Activated T-cell treated with anti-CD3 and anti-CD28 coated beads, Interleukin-2, amount 50 U/mL, for 48 hours (primary cell): ENCODE measurements at places on chromosomes 5 and 9.

- no peak for DNase-seq
These were observed 596.0 kb downstream of the SEMA5A start for GRCh38 chr5:8949908-8950307.

DNA sequence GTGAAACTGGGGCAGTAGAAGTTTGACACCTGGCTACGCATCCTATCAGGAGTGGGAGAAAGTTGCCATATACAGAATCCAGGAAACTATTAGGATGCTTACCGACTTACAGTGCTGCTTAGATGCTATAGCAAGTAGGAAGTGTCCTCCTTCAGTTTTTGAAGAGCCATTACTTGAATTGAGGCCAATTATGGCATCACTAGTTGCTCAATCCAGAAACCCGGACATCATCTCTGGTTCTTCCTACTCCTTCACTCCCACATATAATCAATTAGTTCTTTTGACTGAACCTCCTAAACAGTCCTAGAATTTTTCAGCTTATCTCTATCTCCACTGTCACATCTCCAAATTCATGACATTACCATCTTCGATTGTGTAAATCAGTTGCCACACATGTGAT lies 41.8 kb upstream of the UGCG start:
- no peak for DNase-seq

GRCh38 chr9:109467936-109468335 lies 30.2 kb downstream of the PTPN3 start:
- no peak for DNase-seq

GRCh38 chr5:144318460-144318859 lies 147.8 kb downstream of the KCTD16 start:
- DNase-seq = no peak

DNA sequence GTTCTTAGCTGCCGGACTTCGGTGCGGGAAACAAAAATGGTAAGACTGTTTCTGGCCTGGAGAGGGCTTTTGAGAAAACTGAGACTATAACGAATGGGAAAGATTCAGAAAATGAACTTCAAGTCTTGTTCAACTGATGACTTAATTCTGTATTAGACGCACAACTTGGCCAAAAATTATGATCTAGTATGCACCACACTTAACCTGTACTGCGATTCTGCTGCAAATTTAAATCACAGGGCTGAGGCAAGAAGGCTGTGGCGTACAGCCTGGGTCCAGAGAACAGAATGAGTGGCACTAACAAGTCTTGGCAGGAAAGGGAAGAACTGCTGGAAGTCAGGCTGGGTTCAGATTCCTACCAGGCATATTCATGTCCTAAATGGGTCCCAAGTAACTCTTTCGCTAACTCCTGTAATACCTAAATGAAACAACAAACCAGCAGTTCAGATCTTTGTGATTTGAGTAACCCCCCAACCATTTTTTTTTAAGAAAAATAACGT lies 781 bp upstream of the COL23A1 start:
- DNase-seq = no peak

- DNase-seq = no peak
These were observed 33.4 kb downstream of the DDX4 start for GRCh38 chr5:55771175-55771655.

DNA sequence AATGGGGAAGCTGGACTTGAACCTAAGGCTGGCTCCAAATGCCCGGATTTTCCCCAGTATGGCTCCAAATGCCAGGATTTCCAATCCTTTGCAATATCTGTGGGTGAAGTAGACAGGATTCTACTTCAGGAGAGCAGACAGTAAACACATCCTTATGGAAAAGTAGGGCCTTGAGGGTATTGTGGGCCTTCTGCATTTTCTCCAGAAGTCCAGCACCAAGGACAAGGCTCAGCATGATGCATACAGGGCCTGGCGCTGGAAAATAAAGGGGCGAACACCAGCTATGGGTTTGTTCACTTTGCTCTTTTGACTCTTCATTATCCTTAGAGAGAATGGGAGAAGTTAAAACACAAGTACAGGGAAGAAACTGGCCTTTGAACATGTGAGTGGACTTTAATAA lies 347.5 kb downstream of the SEMA5A start:
- no peak for DNase-seq

- DNase-seq = no peak
These were observed 4.7 kb upstream of the TGFBI start for GRCh38 chr5:136023958-136024541.

DNA sequence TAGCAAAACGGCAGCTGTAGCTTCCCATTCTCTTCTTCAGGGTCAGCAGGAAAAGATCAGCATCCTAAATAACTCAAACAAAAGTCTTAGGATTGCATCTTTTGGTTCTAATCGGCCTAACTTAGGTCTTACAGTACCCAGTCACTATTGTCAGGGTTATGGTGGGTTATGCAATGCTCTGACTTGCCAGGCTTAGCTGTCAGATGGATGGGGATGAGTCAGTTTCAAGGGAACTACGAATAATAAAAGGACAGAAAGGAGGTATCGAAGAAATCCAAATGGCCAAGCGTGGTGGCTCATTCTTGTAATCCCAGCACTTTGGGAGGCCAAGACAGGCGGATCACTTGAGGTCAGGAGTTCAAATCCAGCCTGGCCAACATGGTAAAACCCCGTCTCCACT lies 46.5 kb downstream of the PPP1R2B start:
- DNase-seq = no peak

GRCh38 chr9:70285246-70285645 lies 26.5 kb downstream of the SMC5 start:
- no peak for DNase-seq

DNA sequence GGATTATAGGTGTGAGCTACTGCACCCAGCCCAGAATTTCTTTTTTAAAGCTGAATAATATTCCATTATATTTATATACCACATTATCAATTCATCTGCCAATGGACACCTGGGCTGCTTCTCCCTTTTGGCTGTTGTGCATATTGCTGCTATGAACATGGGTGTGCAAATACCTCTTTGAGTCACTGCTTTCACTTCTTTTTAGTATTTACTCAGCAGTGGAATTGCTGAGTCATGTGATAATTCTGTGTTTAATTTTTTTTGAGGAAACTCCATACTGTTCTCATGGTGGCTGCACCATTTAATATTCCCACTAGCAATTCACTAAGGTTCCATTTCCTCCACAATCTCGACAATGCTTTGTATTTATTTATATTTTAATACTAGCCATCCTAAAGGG lies 36.1 kb upstream of the KIF4B start:
- no peak for DNase-seq

DNA sequence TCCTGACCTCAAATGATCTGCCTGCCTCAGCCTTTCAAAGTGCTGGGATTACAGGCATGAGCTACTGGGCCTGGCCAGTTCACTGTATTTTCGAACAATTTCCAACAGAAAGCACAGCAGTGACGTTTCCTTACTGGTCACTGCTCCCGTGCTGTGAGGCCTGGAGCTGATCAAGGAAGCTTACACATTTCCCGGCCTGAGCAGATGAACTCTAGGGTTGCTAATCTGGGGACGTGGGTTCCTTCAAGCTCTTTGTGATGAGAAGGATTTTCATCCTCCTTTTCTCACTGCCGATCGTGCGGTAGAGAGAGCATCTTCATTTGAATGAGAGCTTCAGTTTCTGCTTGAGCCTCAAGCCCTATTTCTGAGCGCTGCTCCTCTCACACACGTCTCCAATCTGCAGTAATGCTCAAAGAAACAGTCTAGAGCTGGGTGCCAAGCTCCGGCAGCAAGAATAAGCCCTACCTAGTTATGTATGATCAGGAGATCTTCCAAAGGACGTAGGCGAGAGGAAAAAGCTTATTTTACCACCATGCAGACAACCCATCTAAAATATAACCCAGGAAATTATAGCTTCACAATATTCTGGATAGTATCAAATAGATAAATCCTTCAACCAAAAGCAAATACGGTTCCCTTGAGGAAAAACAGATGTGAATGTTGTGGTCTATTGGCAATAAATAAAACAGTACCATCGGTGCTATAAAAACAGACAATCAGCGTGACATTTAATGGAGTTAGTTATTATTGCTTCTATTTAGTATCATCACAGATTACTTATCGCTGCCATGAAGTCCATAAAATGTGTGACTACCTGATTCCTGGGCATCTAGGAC lies 7.3 kb upstream of the SPATA24 start:
- no peak for DNase-seq

DNA sequence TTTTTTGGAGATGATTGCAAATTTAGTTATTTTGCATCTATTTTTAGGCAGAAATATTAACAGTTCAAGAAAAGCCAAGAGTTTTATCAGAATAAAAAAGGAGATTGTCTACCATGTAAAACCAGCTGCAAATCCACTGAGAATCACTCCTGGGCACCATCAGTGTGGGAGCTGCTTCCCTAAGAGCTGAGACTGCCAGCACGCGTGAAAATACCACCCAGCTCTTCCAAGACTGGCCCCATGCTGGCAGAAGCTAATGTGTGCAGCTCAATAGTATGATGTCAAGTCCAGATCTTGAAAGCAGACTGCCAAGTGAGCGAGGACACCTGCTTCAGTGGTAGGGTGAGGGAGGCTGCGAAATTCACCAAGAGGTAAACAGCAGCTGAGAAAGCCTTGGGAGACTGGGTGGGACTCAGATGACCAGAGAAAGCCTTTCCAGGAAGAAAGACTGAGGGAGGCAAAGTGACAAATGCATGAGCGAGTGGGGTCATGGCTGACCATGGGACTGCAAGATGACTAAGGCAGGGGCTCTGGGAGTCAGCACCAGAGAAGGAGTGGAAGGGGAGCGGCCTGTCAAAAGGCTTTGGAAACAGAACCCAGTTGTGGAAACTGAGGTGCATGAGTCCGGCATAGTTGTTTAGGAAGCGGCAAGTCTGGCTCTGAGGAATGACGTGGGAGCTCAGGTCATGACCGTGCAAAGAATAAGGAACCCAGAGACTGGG lies 200.9 kb downstream of the GADD45G start:
- no peak for DNase-seq

- DNase-seq = no peak
These were observed 219.3 kb upstream of the GRIN3A start for GRCh38 chr9:101957705-101958104.

DNA sequence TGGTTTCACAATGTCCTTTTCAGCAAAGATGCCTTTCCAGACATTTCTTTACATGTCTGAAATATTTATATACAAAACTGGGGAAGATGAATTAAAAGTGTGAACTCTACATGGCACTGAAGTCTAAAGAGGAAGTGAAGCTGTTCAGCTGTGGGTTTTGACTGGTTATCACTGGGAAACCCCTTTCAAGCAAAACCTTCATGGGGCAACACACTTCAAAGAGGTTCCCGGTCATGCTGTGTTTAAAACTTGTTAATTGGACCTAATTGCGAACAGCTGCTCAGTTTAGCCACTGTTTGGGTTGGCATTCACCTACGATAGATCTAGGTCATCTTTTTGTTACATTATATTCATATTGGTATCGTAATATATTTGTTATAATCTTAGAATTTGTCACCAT lies 20.0 kb upstream of the GDNF start:
- no peak for DNase-seq

DNA sequence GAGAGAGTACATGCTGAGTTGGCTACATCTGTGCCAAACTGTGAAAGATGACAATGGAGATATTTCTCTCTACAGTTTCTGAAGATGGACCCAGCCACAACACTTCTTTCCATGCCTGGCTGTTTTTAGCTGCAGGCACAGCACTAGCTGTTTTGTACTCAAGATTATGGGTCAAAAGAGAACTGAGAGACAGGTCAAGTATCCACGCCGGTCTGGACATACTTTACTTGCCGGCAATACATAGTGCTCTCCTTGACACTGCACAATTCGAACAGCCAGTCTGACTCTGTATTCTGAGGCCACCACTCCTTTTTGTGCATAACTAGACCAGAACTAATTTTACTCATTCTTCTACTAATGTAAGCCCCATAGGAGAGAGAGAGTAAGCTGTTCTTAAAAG lies 2.6 kb downstream of the PRLR start:
- DNase-seq = no peak

DNA sequence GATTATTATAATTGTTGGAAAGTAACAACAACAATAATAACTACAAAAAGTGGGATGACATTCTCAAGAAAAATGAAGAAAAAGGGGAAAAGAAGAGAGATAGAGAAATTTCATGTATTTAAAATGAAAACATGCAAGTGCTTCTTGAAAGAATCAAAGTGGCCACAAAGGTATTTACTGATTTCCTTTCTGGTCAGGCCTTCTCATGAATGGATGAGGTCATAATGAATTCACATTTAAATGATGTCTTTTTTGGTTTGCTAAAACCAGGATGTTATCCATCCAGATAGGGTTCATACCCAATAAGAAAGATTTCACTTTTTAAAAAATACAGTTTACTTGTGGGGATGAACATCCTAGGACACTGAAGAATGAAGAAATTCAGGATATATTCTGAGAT lies 446.4 kb upstream of the PTGER4 start:
- DNase-seq = no peak

DNA sequence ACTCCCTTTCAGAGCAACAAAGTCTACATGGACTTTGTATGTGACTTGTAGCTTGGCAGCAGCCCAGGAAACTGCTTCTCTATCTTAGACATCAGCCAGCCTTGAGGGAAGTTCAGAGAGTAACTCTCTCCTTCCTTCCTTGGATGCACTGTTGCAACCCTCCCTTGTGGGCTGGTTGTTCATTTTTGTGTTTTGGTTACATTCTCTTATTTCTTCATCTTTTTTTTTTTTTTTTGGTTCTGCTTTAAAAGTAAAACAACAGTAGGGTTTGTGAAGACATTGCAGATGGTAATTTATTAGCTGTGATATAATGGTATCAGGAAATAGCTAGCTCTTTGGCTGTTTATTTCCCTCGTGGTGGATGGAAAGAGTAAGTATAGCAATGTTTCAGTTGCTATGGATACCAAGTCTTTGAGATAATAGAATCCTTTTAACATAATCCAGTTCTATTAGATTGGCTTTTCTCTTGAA lies 97.9 kb upstream of the MAMDC2 start:
- no peak for DNase-seq

DNA sequence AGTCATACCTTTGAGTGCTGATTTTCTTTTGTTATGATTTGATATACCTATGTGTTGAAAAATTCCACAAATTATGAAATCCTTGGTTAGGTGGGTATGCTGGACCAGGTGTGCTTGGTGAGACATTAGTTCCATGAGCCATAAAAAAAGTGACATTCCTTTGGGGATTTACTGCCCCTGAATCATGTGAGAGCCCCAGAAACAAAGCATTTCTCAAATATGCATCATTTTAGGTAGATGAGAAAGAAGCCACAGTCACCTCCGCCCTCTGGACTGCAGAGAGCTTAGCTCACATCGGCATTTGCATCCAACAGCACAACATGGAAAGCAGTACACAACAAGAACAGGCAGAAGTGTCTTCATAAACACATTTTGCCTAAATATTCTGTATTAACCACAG lies 55.3 kb downstream of the DAP start:
- no peak for DNase-seq

- DNase-seq = no peak
These were observed 445.0 kb upstream of the DMAC1 start for GRCh38 chr9:8244505-8245092.

DNA sequence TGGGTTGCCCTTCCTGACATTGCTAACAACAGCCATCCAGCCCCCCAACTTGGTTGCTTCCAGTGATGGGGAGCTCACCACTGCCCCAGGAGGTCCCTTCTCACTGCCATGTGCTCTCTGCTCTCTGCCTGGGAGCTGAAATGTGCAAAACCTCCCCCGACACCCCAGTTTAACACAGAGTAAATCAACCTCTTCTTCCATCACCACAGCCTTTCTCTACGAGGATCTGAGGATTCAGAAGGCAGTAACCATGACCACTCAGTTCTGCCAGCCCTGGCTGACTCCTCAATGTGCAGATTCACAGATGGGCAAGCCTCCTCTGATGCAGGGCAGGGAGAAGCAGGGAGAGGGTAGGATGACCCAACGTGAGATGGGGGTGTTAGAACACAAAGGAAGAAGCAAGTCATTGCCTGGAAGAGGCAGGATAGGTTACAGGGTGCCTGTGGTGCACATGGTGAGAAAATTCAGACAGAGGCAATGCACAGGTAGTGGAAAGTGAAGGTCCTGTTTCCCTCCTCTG lies 185.0 kb downstream of the DAB2IP start:
- DNase-seq = no peak
